D341Med (cell line): ENCODE measurements at places on chromosomes 1 and 21.

GRCh38 chr1:37621326-37621870, 13.3 kb downstream of the RSPO1 start:
- no peak for DNase-seq

DNA sequence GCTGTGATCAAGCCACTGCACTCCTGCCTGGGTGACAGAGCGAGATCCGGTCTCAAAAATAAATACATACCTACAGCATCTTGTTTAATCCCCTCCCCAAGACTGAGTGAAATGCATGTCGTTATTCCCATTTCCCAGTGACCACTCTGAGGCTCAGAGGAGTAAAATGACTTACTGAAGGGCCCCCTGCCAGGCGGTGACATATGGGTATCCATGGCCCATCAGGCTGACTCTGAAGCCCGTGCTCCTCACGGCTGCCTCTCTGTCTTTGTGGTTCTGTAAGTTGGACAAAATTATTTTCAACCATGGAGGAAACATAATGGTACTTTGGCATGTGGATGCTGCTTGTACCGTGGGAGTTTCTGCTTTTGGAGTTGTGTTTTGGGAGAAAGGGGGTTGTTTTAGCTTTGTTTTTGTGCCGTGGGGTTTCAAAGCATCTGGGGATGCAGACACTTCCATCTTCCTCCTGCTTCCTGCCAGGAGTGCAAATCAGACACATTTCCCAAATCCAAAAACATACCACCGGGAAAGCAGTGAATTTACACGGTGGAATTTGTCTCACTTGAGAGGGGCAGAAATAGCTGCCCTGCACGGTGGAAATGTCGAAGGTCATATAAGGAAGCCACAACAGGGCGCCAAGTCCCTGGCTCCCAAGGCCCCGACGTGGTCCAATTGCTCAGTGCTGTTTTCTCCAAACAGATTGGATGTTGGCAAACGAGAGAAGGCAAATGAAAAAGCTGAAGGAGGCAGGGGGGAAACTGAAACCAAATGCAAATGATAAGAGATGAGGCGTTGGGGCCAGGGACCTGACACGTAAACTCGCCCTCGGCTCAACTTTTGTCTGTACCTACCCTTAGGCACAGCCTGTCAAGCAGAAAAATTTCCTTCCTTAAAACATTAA, 17.1 kb upstream of the PINK1 start:
- DNase-seq, result no peak

DNA sequence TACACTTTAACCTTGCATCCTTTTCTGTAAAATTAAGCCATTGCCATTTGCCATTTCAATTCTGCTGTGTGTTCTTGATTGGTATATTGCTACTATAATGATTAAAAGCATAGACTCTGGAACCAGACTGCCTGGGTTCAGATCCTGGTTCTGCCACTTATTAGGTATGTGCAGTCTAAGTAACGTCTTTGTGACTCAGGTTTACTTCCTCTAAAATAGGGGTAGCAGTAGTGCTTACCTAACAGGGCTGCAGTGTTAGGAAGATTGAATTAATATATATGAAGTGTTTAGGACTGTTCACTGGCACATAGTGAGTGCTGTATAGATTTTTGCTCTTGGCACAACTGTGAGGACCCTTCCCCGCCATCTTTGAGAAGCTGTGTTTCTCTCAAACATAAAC, 4.4 kb downstream of the CDC42 start:
- no peak for DNase-seq

DNA sequence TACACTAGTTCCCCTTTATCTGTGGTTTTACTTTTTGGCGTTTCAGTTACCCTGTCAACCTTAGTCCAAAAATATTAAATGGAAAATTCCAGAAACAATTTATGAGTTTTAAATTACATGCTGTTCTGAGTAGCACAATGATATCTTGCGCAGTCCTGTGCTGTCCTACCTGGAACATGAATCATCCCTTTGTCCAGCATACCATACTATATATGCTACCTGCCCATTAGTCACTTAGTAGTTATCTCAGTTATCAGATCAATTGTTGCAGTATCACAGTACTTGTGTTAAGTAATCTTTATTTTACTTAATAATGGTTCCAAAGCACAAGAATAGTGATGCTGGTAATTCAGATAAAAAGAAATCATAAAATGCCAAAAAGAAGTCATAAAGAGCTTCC, 52.7 kb downstream of the AGBL4 start:
- no peak for DNase-seq

DNA sequence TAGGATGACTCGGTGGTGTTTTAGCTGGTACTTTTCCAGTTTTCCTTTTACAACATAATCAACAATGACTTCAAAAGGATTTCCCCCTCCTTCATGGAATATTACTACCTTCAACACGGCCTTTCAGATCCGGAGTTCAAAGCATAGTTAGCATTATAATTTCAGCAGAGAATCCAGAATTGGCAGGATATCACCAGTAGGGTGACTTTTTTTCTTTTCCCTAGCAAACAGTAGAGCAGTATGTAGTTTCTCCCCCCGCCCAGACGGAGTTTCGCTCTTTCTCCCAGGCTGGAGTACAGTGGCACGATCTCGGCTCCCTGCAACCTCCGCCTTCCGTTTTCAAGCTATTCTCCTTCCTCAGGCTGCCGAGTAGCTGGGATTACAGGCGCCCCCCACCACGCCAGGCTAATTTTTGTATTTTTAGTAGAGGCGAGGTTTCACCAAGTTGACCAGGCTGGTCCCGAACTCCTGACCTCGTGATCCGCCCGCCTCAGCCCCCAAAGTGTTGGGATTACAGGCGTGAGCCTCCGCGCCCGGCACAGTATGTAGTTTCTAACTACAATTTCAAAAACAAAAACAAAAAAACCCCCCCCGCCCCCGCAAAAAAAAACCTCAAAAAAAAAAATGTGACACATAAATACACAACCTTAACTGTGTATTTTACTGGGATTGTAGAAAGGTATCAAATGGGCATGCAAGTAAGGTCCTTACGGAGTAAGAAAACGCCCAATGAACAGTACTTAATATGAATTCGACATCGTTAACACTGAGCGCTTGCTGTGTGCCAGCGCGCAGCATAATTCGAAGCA, 1.5 kb upstream of the COX20 start:
- DNase-seq, result peak; percentile 50

GRCh38 chr1:115365738-115366137, 27.7 kb upstream of the NGF start:
- no peak for DNase-seq
